CD4-positive, alpha-beta T cell (primary cell): ENCODE measurements at places on chromosomes 13 and 19.

DNA sequence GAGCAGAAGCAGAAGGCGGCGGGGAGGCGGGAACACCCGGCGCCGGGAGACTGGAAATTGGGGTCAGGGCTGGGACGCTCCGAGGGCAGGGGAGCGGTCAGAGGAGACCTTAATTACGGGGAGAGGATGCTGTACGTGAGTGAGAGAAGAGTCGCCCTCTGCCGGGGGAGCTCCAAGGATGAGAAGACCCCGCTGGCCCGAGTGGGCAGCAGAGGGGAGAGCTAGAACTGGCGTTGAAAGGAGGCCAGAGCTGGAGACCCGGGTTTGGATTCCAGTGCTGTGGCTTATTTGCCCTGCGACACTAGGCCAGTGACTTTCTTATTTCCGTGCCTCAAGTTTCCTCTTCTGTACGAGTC lies 536 bp downstream of the FAM32A start:
- peak; percentile 28 for DNase-seq

GRCh38 chr19:45670670-45671453 lies 2.8 kb downstream of the GIPR start:
- peak; percentile 27 for DNase-seq

GRCh38 chr13:60654415-60654814 lies 257.4 kb downstream of the TDRD3 start:
- DNase-seq: no peak

DNA sequence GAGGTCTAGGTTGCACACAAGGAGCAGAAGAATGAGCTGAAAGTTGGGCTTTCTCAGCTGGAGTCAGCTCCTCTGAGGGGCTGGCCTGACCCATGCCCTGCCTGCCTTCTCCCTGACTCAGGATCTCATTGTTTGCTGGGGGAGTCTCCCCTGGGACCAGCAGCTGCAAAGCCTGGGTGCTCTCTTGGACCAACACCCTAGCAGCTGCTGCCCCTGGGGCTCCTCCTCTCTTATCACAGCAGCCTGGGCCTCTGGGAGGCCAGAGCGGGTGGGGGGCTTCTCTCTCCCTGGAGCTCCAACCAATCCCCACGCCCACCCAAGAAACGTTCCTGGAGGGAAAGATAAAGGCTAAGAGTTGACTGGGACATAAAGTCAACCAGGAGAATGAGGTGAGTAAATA lies 1.6 kb upstream of the FCGBP start:
- no peak for DNase-seq

GRCh38 chr13:110285991-110286832 lies 20.7 kb downstream of the COL4A1 start:
- DNase-seq: no peak

DNA sequence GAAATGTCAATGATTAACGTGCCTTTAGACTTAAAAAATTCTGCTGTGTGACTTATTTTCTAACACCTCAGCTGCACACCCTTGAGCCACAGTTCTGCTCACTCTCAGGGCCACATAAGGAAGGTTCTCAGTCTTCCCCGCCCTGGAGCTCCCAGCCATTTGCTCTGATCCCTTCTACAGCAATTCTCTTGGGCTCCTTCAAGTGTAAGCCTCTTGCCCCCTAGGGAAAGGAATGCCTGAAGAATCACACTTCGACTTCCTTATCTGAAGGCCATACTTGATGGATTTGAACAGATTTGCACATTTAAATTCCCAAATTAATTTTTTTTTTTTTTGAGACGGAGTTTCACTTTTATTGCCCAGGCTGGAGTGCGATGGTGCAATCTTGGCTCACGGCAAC lies 44.2 kb downstream of the RASA3 start:
- DNase-seq: no peak

DNA sequence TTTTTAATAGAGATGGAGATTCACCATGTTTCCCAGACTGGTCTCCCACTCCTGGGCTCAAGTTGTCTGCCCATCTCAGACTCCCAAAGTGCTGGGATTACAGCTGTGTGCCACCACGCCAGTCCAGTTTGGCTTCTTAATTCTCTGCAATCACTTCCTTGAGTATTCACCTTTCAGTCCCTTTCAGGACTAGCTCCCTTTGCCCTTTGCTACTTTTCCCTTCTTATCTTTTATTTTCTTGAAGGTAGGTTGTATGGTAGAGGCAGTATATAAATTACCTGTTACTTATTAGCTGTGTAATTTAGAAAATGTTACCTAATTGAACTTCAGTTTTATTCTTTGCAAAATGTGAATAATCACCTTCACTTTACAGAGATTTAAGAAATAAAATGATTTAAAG lies 285.8 kb downstream of the FGF9 start:
- DNase-seq: no peak

- no peak for DNase-seq
These were observed 629 bp downstream of the IZUMO4 start for GRCh38 chr19:2097203-2097885.

DNA sequence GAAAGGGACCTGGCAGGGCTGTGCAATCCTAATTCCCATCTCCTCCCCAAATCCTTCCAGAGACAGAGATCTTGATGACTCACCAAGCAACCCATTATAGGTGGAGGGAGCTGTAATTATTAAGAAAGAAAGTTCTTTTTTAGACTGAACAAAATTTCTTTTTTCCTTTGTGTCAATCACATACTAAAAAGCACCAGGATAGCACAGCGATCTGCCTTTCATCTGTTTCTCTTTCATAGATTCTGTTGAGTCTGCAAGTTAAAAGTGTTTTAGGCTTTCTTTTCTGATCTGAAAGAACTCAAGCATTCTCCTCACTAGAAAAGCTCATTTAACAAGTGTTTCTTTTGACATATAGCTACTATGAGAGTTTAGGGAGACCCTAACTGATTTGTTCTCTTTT lies 222.8 kb downstream of the DCT start:
- DNase-seq: no peak

- no peak for DNase-seq
These were observed 52.4 kb upstream of the SPATA13 start for GRCh38 chr13:24107955-24108614.

DNA sequence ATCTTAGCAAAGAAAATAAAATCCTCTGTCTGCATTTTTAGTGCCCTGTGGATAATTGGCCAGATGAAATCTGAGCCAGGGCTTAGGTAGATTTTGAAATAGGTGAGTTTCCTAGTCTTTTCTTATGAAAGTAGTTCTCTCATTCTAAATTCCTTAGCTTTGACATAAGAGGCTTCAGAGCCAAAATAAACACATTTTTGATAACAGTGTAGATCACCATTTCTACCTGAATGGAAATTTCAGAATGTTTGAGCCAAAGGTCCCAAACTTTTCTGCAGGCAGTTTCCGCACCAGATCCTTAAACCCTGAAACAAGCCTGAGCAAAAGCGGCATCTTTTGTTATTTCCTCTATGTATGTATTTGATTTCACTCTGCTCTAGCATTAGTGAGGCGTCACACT lies 551.2 kb downstream of the EFNB2 start:
- DNase-seq: no peak

DNA sequence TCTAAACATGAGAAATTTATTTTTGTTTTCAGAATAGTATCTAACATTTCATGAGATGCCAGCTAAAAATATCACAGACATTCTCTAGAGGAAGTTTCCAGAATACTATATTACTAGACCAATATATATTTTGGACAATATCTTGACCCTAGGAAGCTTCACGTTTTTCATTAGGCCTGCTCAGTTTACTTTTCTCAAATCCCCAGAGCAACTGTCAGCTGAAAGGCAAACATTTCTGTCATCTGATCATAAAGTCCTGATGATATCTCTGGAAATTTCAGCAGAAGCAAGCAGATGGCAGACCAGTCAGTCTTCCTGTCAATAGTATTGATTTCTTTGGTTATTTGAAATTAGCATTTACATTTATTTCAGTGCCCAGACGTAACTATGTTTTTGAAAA lies 4.0 kb downstream of the POSTN start:
- DNase-seq: no peak

DNA sequence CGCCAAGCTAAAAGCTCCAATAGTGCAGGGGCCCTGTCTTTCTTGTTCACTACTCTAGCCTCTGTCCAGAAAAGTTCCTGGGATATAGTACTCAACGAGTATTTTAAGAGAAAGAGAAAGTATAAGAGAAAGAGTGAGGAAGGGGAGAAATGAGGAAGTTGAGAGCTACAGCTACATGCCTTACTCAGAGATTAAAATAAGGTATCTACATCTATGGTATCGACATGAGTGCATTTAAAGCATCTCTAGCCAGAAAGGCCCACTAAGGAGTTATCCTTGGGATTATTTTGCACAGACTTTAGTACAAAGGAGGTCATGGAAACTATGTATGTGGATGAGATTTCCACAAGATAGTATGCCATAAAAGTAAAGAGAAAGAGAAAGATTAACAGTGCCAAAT lies 28.5 kb downstream of the MYCBP2 start:
- no peak for DNase-seq

- peak; percentile 17 for DNase-seq
These were observed 69.8 kb upstream of the STARD13 start for GRCh38 chr13:33355201-33355895.

DNA sequence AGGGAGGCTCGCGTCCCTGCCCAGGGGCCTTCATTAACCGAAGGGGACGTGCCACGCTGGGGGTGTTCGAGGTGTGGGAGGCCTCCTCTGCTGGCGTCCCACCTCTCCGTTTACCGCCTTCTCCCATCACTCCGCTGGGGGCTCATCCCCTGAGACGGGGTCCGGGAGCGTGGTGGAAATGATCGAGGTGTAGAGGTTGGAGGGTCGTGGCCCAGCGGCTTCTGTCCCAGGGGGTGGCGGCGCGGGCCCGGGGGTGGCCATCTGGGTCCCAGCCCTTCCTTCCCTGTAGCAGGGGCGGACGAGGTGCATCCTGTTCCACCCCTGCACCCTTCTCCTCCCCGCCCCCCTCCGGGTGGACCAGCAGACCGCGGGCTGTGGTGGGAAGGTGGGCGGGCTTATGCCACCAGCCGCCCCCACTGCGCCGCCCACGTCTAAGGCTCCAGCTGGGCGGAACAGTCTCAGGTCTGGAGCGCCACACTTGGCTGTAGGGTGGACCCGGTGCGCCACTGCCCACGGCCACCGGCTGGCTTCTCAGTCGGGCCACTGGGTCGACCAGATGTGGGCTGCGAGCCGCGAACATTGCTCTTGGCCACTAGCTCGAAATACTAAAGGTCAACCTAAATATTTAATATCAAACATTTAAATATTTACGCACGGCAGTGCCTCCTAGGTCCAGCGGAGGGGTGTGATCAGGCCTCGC lies 69.5 kb downstream of the ZNF723 start:
- no peak for DNase-seq
